Fibroblast of skin of scalp (primary cell): ENCODE measurements at places on chromosomes 16 and 17.
A peak's percentile ranks its signal among the peaks of the same experiment; 100 is the strongest.

DNA sequence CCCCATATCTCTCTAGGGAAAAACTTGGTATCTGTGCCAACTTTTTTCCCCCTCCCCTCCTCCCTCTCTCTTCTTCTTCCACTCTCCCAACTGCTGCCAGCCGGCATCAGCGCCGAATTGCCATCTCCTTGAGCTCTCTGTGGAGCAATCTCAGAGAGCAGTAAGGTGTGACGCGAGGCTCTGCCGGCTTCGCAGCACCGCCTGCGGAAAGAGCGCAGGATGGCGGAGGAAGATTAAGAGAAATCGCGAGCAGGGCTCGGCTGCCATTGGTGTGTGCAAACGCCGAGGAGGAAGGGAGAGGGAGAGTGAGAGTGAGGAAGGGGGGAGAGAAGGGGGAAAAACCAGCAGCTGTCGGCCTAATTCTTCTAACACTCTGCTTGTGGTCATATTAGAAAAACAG is 44.2 kb downstream of the NEUROD2 start:
- no peak for DNase-seq

DNA sequence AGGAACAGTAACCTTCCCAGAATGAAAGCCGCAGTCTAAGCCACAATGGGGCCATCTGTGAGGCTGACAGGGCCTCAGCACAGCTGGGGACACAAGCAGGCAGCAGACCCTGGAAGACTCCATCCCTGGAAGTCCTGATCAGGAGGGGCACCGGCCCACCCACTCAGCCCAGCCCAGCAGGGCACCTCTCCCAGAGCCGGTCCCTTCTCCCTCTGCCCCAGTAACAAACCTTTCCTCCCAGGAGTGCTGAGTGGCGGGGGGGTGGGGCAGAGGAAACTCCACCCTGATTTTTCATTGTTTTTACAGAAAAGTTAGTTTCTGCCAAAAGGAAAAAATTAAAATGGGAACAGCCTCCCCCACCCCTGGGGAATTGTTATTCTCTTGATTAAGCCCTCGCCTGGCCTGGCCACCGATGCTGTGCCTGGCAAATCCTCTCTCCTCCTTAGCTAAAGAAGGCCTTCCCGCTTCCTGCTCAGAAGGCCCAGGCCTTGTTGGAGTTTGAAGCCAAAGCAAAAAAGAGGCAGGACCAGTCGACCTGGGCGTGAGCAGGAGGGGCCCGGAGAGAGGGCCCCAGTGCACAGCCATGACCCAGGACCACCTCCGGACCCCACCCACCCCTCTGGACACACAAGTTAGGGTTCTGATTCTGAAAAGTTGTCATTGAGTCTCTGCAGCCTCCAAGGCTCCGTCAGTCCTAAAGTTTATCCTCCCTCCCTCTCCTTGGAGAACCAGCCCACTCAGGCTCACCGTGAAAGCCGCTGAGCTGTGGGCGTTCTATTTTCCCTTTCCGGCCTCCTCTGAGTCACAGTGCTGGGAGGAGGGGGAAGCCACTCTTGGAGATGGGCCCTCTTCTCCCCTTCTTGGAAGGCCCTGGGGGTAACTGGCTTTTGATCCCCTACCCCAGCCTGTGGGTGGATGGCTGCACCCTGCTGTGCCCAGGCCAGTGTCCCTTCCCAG is 128.4 kb upstream of the TNRC6C start:
- peak; percentile 80 for DNase-seq

DNA sequence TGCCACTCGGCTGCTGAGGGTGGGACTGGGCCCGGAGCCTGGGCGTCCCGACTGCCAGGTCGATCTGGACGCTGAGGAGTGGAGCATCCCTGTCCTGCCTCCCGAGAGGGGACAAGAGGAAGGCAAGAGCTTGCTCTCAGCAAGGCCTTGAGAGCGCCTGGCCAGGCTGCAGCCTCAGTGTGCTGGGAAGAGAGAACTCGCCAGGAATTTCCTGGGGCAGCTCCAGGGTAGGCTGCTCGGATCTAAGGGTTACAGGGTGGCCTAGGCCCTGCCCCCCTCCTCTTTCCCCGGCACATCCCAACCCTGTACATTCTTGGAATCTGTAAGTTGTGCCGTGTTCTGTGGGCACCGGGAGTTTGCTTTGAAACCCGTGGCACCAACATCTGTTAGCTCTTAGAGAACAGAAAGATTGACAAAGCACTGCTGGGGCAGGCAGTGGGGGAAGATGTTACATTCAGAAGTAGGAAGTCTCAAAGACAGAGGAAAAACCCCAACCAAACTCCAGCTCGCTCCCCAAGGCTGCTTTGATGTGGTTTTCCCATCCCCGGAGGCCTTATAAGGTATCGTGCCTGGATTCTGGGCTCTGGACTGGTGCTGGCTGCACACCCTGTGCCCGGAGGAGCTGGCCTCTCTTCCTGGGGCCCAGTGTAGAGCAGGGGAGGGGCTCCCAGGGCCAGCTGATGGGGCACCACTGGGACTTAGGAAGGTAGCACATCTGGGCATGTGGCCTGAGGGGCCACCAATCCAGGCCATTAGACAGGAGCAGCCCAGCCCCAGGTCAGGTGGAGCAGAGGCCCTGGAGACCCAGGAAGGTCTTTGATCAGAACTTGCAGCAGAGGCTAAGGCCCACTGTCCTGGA is 55.2 kb downstream of the NKD1 start:
- DNase-seq: peak; percentile 87

DNA sequence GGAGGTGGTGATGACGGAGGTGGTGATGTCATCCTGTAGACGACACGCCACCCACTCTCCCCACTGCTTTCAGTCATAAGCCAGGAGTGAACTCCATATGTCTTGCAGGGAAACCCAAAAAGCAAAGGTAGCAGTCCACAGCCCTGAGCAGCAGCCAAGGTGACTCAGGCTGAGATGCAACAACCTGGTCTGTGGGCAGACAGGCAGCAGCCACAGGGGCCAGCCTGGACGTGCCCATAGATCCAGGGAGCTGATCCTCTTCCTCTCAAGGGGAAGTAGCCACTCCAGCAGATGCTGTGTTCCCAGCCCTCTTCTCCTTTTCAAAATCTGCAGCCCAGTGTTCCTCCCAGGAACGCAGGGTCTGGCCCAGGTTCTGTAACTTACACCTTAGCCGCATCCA is 17.3 kb upstream of the CIITA start:
- no peak for DNase-seq

DNA sequence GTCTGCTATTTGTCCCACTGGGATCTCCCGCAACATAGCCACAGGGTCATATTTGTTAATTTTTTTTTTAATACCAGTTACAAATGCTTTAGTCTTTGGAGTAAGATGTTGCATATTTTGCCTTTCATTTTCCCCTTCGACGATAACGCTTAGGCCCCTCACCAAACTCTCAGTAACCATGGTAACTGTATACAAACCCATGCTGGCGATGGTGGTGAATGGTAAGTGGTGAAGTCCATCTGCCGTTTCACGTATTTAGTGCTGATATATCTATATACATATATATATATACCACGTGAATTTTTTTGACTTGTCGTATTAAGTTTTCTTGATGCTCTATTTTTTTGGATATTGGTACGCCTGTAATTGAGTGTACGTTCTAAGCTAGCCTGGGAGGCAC is 263.7 kb downstream of the RBFOX1 start:
- no peak for DNase-seq

DNA sequence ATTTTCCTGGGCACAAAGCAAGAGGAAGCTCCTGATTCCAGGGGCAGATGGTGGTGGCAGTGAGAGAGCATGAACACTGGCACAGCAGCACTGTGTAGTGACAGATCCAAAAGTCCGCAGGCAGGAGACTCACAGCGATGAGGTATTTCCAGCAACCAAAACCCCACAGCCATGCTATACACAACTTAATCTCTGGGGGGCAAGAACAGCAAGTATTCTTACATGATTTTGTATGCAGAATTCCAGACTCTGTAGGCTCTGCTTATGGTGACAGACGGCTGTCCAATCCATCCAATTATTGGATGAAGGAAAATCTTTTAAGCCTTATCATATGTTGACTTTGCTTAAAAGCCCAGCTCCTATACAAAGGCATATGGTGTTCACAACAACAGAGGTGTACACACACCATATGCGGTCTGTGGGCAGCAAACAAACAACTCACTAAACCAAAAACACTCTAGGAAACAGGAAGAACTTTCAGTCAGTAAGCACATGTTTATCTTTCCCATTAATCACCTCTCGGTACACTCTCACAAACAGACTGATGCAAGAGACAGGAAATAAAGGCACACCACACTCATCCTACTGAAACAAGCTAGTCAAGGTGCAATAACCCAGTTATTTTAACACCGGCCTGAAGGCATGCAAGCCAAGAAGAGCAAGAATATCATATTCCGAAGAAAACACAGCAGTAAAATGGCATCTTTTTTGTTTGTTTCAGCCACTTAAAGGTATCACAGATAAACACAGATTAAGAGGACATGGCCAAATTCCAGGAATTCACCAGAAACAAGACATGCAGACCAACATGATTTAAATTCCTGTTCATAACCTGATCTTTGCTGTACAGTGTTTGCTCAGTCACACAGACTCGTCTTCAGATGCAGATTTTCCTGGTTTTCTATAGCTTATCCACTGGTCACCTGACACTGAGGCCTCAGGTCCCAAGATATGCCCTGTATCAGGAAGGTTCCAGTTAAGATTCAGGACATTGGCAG is 47.8 kb downstream of the ERN1 start:
- DNase-seq: peak; percentile 76

- DNase-seq: no peak
These were observed 152.3 kb downstream of the PCTP start for GRCh38 chr17:55903028-55903690.

- no peak for DNase-seq
These were observed 9.4 kb upstream of the CEP20 start for GRCh38 chr16:15897834-15898254.

DNA sequence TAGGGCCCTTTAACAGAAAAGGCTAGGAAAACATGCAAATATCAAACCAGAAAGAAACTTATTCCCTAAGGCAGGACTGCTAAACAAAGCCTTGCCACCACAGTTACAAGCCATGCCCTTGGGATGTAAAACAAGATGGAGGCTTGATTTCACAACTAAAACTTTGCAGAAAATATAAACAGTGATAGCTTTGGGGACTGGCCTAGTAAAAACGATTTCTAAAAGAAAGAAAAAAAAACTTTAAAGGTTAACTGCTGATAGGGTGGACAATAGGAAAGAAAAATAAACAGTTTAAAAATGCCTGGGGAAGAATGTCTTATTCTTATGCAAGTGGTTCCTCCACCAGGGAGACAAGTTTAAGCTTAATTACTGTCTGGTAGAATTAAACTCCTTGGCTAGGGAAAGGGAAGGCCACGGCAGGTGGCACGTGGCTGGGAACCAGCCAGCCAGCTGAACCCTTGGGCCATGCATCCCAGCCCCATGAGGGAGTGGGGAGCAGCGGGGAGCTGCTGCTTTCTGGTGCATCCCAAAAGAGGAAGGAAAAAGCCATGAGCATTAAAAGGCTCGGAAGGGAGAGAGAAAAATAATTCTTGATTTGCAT is 10.7 kb upstream of the TMC5 start:
- DNase-seq: no peak

- no peak for DNase-seq
These were observed 31.6 kb upstream of the NPTX1 start for GRCh38 chr17:80507965-80508364.

DNA sequence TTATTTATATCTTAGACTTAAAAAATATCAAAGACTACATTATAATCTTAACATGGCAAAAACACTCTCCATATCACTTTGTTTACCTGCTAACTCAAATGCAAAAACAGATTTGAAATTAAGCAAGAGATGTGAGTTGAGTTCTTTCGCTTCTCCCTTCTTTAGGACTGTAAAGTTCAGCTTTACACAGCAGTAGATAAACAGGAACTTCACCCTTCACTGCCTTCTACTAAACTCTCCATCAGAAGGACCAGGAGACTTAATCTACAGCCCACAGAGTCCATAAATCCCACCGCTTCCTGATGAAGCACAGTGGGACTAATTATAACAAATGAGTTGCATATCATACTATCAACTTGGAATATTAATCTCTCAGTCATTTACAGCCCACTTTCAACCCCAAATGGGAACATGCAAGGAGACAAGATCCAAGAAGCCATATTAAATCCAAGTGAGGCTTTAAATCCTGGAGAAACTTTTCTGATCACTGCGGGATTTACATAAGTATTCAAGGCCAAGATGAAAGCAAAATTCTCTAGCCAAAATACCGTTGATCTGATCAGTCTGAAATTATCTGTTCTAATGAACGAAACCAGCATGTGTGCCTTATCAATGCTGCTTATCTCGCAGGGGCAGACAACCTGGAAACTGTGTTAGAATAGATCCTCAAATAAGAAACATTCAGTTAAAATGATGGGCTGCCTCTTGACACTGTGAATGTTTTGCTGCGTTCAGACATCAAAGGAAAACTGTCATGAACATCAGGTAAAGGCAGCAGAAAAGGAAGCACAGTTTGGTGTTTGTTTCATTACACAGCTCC is 1.6 kb downstream of the AMFR start:
- no peak for DNase-seq

DNA sequence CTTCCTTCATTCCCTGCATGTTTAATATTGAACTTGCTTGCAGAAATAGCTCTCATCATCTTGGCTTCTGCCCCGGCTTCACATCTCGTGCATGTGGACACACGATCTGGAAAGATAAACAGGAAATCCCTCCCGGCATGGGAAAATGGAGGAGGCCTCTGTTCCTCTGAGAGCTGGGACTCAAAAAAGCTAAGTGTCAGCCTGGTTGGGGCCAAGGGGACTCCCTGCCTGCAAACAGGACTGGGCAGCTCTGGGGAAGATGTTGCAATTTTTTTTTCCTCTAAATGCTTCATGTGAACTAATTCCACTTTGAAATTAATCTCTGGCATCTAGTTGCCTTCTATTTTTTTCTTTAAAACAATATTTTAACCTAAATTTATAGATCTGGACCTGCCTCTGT is 24.8 kb downstream of the ITPRIPL2 start:
- peak; percentile 79 for DNase-seq

DNA sequence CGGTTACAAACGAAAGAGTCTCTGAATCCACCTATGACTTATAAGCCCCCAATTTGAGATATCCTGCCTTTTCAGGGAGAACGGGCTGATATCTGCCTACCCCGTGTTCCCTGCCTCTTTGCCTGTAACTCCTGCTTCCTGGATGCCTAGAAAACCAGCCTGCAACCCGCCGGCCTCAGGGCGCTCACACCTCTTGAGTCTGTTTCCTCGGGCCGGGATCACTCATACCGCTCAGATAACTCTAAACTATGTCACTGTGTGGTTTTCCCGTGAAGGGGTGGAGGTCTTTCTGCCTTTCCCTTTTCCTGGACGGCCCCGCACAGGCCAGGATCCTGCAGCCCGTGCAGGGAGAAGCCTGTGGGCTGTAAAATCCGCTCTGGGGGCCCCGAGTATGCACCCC is 10.4 kb downstream of the RPUSD1 start:
- DNase-seq: no peak

GRCh38 chr17:16286009-16286946 is 67.0 kb downstream of the CENPV start:
- peak; percentile 97 for DNase-seq

- DNase-seq: no peak
These were observed 658 bp downstream of the RABEP2 start for GRCh38 chr16:28924399-28924761.

DNA sequence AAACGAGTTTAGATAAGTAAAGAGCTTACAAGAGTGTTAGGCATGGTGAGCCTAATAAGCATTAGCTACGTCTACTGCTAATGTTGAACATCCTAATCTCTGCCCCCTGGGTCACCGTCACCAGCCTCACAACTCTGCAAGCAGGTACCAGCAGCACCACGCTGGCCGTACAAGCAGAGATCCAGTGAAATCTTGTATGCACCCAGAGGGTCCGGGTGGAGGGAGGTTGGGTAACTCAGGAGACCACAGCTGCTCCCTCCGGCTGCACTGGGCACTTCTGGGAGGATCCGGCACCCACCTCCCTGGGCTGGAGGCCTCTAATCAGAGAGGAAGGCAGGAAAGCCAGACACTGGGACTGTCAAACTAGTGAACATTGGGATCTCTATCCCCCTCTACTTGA is 8.4 kb upstream of the OR1F1 start:
- no peak for DNase-seq
